ENCODE measurements at places on chromosomes 5 and 9. TPM values are rescaled to one million over a fixed set of nuclear protein-coding genes. Genes with fewer than 3 reads are reported as not detected.
A peak's percentile ranks its signal among the peaks of the same experiment; 100 is the strongest.

GRCh38 chr9:82457891-82458290 is 469.3 kb downstream of the SPATA31D1 start:
- H3K36me3 ChIP-seq: no peaks in the 10 kb centered on the region
- no peak for DNase-seq
- H3K27me3 ChIP-seq: no peaks in the 10 kb centered on the region
- H3K4me3 ChIP-seq: no peak overlapping the region
- no peak overlapping the region for H3K27ac ChIP-seq

- DNase-seq: no peak
- H3K27ac ChIP-seq: no peak overlapping the region
- peaks cover 7% of the 10 kb centered on the region for H3K4me1 ChIP-seq
- no peaks in the 10 kb centered on the region for H3K36me3 ChIP-seq
Observed at GRCh38 chr9:96524045-96524444, 74.1 kb downstream of the HABP4 start.

- H3K4me1 ChIP-seq: peaks cover 10% of the 10 kb centered on the region
- no peak for DNase-seq
- peaks cover 8% of the 10 kb centered on the region for H3K27me3 ChIP-seq
- no peaks in the 10 kb centered on the region for H3K36me3 ChIP-seq
- peak overlapping the region; percentile 43 for H3K4me3 ChIP-seq
Observed at GRCh38 chr5:66828046-66828547, 231.9 kb downstream of the MAST4 start.

PRR16 gene
- total RNA-seq: not detected

C1QTNF2 gene
- total RNA-seq: not detected

ANKRD18B gene
- total RNA-seq: 1.7 TPM

DNA sequence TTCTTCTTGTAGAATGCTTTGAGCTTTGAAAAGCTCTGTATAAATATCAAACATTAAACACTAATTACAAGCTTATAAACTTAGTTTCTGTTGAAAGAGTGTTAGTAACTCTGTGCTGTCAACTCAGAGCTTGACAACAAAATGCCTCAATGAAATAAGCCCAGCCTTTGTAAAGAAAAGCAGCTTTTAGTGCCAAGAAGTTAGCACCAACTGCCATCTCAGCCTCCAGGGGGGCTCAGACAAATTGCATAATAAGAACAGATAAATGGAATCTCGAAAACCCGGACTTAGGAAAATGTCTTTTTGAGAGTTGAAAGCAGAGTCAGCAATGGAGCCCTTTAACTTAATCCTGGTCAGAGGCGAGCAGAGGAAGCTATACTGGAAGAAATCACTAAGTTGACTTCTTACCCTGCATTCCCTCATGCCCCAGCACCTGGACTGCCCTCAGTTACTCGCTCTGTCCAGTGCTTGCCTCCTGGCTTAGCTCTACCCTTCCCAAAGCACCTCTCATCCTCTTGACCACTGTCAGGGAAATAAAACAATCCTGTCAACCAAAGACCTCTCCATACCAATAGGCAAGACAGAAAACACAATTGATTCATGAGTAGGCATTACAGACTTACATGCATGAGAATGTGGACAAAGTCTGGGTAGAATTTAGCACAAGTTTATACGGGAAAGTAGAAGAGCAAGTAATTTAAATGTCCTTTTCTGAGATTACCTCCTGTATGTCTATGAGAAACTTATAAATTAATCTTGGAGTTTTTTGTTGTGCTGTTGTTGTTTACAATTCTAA is 352.7 kb downstream of the ZNF608 start:
- no peak for DNase-seq
- no peaks in the 10 kb centered on the region for H3K27me3 ChIP-seq
- no peak overlapping the region for H3K4me3 ChIP-seq
- H3K36me3 ChIP-seq: no peaks in the 10 kb centered on the region

PDGFRB gene
- 3.6 TPM for total RNA-seq

- H3K27ac ChIP-seq: no peak overlapping the region
- no peak for DNase-seq
- H3K4me3 ChIP-seq: no peak overlapping the region
Observed at GRCh38 chr5:27701931-27702903, 663.8 kb upstream of the CDH9 start.

DNA sequence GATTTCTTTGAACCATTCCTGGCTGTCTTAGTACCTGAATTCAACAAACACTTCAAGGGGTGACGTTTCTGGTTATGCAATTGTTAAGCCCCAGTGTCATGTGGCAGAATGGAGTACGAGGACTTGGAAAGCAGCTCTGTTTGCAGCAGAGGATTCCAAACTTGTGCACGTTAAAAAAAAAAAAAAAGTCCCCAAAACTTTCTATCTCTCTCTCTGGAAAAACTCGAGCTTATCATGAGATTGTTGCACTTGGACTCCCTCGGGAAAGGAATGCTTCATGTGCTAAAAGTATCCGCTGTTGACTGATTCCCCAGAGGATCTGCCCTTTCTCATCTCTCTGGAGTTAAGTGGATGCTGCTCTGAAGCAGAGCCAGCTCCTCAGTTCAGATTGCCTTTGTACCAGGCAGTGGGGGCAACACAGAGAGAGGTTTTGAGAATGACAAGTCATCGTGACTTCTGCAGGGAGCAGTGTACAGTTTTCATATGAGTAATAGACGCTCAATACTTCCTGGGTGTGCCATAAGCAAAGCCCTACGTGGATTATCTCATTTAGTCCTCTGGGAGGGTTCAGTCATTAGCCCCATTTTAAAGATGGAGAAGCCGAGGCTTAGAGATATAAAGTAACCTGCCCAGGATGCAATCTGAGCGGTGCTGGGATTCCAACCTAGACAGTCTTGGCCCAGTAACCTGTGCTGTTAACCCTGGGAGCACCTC is 28.1 kb downstream of the TMOD1 start:
- H3K27me3 ChIP-seq: no peaks in the 10 kb centered on the region
- H3K4me3 ChIP-seq: no peak overlapping the region
- no peak for DNase-seq
- no peaks in the 10 kb centered on the region for H3K4me1 ChIP-seq

SYK gene
- 4.3 TPM for total RNA-seq

CETN3 gene
- 8.6 TPM for total RNA-seq

Measured in T-cell (primary cell).